ENCODE measurements at places on chromosomes 16 and 17. TPM values are rescaled to one million over a fixed set of nuclear protein-coding genes. Genes with fewer than 3 reads are reported as not detected.

DNA sequence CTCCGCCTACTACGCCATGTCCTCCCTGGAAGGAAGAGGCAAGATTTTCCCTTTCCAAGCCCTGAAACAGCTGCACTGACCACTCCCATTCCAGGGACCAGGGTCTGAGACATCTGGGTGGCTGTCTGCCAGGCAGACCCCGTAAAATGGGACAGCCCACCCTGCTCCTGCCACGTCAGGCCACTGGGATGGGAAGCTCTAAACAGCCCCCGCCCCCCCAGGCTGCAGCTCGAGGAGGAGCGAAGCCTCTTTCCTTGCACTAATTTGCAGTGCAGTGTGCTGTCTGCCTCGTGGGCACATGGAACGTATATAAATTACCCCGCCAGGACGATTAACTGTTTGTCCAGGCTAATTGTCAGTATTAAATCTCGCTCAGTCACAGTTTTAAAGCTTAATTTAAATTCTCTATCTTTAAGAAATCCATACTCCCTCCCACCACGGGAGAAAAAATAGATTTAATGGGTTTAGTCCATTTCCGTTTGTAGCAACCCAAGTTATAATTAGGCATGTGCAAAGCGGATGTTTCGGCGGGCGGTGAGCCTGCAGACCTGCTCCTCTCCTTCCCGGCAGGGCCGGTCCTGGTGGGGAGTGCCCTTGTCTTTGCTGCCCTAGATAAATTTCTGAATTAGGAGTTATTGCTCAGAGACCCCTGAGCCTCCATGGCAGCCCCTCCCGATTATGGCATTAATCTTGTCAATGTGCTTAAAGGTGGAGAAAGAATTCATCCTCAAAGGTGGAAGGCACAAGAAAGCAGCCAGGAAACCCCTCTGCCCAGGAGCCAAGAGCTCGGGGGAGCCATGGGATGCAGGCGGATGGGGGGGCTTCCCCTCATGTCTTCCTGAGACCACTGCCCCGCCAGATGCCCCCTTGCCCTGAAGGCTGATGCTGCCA, 268.0 kb upstream of the TNRC6C start:
- no peaks in the 10 kb centered on the region for H3K27me3 ChIP-seq
- no peak for DNase-seq
- H3K4me1 ChIP-seq = no peaks in the 10 kb centered on the region

GRCh38 chr16:88730632-88731607, 24.6 kb downstream of the CTU2 start:
- peaks cover 4% of the 10 kb centered on the region for H3K36me3 ChIP-seq
- no peak overlapping the region for H3K4me3 ChIP-seq
- H3K27me3 ChIP-seq = no peaks in the 10 kb centered on the region
- DNase-seq = no peak

ZNF423 gene
- 0.20 TPM for total RNA-seq

DNA sequence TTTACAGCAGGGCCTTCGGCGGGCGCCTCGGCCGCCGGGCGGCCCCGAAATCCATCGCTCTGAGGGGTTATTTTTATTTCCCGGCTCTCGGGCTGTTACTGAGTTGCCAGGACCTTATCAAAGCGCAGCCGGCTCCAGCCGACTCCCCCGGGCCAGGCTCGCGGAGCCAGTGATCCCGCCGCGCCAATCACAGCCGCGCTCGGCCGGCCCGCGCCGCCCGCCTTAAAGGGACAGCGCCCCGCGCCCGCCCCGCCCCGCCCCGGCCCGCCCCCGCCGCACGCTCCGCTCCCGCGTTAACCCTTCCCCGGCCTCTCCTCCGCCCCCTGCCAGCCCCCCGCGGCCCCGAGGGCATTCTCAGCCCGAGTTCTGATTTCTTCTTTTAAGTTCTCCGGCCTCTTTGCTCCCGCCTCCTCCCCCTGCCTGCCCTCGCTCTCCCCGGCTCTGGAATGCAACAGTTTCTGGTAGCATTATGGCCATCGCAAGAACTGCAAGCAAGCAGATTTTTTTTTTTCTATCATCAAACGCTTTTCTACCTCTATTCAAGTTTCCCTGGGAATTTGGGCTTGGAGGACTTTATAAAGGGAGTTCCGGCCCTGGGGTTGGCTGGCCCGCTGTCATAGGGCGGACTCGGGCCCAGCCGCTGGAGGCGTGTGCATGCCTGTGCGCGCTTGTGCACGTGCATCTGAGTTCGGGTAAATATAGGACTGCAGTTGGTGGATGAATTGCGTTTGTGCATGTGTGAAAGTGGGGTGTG, at the start of gene AXIN2:
Gene AXIN2 (minus strand): TSS at position 197 of the 754 bp plus-strand sequence. CDS start 3,028 bp downstream, outside the sequence.
- no peaks in the 10 kb centered on the region for H3K36me3 ChIP-seq
- peaks cover 44% of the 10 kb centered on the region for H3K4me1 ChIP-seq
- peak; percentile 96 for DNase-seq

DNA sequence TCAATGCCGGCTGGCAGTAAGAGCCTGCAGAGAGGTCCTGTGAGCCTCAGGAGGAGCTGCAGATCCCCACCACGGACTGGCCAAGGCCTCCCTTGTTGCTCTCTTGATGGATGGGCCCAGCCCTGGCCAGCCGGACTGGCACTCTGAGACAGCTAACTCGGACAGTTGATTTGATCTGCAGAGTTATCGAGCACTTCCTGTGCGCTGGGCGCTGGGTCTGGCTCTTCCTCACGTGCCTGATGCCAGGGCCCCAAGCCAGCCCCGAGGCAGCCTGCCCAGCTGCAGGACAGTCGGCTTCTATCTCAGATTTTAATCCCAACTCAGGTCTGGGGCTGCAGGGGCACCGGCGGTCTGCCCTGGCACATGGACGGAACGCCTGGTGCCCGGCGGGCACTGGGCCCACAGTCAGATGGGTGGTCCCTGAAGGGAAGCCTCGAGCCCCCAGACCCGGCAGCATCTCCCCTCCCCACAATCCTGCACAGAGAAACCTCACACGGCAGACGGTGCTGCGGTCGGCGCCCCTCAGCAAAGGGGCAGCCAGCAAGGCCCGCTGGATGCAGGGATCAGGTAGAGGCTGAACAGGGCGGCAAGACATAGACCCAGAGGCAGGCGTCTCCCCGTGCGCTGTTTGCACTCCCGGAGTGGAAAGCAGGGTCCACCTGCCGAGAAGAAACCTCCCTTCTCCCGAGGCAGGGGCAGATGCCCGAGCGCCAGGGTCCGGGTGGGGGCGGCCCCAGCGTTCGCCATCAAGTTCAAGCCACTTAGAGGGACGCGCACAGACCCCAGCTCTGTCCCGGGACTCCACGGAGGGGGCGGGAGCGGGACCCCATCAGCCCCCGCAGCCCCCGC, 34.0 kb downstream of the TIMM22 start:
- H3K36me3 ChIP-seq = no peaks in the 10 kb centered on the region
- no peak overlapping the region for H3K27ac ChIP-seq
- no peaks in the 10 kb centered on the region for H3K27me3 ChIP-seq
- DNase-seq = no peak
- no peaks in the 10 kb centered on the region for H3K4me1 ChIP-seq

DNA sequence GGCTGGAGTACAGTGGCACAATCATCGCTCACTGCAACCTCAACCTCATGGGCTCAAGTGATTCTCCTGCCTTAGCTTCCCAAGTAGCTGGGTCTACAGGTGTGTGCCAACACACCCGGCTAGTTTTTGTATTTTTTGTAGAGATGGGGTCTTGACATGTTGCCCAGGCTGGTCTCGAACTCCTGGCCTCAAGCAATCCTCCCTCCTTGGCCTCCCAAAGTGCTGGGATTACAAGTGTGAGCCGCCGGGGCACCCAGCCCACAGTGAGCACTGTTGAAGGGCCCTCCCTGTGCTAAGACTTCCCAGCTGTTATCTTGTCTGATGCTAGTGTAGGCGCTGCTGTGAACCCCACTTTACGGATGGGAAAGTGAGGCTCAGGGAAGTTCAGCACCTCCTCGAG, 8.0 kb downstream of the CASKIN1 start:
- H3K4me3 ChIP-seq = no peak overlapping the region
- no peak for DNase-seq
- no peaks in the 10 kb centered on the region for H3K36me3 ChIP-seq

POLR2C gene
- 102 TPM for total RNA-seq

KRTAP2-1 gene
- total RNA-seq = not detected

Measured in Caco-2 (cell line).